Stimulated activated CD4-positive, alpha-beta T cell treated with anti-CD3 and anti-CD28 coated beads, Interleukin-1b, Interleukin-23, amount 100 ng/mL, for 24 hours (primary cell): ENCODE measurements at places on chromosomes 1 and 21.

GRCh38 chr1:108961198-108961597, 2.1 kb downstream of the CLCC1 start:
- DNase-seq = no peak

- no peak for DNase-seq
Measured at GRCh38 chr21:16605597-16605996, 875.8 kb downstream of the USP25 start.

- DNase-seq = no peak
Measured at GRCh38 chr1:200267937-200268336, 141.9 kb downstream of the ZNF281 start.

- no peak for DNase-seq
Measured at GRCh38 chr1:21149855-21150432, 26.8 kb downstream of the EIF4G3 start.

- DNase-seq = no peak
Measured at GRCh38 chr1:38919130-38919529, 22.5 kb downstream of the RHBDL2 start.

GRCh38 chr1:151311011-151311410, 16.2 kb downstream of the PI4KB start:
- DNase-seq = no peak

DNA sequence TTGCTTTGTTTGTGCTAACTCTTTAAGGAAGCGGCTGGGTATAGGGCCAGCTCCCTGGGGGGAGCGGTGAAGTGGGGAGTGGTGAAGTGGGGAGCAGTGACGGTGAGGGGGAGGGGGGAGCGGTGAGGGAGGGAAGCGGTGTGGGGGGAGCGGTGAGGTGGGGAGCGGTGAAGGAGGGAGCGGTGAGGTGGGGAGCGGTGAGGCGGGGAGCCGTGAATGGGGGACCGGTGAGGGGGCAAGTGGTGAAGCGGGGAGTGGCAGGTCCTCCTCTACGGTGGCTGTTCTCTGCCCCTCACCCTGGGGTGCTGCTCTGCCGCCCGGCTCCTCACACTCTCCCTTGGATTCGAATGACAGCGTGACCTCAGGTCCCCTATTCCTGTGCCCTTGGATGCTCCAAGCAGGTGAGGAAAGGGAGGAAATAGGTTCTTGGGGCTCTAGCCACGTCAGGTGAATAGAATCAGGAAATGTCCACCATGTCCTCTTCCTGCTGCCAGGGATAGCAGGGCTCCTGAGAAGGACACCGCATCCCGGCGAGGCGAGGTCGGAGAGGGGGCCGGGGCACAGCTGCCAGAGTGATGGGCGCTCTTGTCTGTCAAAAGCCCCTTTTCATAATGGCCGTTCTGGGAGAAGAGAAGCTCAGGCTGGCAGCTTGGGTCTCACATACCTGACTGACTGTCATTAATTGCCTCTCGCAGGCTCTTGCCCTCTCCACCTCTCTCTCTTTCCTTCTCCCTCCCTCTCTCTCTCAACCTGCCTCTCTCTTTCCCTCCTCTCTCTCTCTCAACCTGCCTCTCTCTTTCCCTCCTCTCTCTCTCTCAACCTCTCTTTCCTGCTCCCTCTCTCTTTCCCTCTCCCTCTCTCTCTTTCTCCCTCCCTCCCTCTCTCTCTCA, 134.2 kb downstream of the PGBD5 start:
- DNase-seq = no peak

GRCh38 chr1:96568639-96569038, 152.9 kb upstream of the PTBP2 start:
- no peak for DNase-seq

DNA sequence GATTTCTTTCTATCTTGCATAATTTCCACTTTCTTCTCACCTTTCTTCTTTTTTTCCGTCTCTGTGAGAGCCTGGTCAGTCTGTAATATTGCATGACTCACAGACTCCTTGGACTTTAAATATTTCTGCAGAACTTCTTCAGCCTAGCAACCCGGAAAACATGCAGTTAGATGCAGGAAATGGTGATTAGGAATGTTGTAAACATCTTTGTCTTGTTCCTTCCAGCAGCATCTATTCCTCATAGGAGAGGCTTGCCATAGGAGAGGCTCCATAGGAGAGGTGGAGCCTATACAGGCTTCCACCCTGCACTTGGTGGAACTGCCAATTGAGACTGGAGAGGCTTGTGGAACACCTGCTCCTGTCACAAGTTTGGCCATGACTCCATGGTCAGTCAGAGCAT, 10.0 kb downstream of the GBP5 start:
- no peak for DNase-seq
